ENCODE measurements at places on chromosomes 6 and 20.

DNA sequence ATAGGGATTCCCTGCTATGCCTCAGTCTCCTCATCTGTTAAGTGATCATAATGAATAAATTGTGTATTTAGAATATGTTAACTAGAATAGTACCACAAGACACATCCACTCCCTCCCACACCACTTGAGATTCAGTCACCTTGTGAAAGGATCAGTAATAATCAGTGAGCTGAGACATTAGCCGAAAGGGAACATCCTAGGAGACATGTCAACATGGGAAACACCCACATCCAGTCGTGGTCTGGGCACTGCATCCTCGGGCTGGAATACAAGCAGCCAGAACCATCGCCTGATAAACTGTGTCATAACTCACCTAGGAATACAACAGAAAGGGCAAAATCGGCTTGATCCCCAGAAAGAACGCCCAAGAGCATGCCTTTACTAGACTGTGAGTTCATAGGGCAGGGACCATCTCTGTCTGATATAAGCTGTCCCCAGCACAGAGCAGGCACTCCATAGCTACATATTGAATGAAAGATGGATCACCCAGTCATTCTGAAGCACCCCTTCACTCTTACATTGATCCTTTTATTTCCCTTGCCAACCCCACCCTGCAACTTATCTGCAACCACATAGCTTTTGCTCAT, 23.9 kb downstream of the RIPOR2 start:
- DNase-seq: no peak

DNA sequence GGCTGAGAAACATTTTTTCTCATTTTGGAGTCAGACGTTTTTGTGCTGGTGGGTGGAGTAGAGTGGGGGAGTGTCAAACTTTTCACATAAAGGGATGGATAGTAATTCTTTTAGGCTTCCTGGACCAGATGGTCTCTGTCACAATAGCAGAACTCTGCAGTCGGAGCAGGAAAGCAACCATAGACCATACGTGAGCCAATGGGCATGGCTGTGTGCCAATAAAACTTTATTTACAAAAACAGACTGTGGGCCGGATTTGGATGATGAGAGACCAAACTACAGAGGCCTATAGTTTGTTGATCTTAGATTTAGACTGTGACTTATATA, 70.8 kb upstream of the SLC22A23 start:
- no peak for DNase-seq

DNA sequence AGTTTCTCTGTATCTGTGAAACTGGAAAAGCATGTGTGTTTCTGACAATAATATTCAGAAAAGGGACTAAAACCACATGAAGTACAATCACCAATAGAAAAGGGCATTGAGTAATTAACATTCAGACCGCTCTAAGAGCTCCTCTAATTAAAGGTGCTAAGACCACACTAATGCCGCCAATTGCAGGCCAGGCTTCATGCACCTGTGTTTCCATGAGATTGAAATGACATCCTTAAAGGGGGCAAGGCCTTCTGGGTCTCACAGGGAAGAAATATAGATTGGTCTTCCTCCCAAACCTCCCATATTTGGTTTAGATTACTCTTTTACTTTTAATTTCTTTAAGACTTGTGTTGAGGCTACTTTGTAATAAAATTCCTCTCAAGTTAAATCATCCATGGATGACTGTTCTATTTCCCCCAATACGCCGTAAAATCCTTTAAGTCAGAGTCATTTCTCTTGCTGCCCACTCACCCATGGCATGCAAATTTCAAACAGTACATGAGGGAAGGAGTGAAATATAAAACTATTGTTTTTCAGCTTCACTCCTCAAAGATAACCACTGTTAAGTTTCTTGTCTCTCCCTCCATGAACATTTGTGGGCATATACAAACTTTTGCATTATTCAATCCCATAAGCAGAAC, 110.6 kb downstream of the UBE3D start:
- no peak for DNase-seq

- no peak for DNase-seq
Observed at GRCh38 chr6:6319952-6320811, at the start of gene F13A1. TSS of gene F13A1 (minus strand) at chr6:6320662. CDS start at chr6:6318664, 1,998 bp downstream.

- no peak for DNase-seq
Observed at GRCh38 chr20:63774306-63774705, 34.7 kb downstream of the SLC2A4RG start.

DNA sequence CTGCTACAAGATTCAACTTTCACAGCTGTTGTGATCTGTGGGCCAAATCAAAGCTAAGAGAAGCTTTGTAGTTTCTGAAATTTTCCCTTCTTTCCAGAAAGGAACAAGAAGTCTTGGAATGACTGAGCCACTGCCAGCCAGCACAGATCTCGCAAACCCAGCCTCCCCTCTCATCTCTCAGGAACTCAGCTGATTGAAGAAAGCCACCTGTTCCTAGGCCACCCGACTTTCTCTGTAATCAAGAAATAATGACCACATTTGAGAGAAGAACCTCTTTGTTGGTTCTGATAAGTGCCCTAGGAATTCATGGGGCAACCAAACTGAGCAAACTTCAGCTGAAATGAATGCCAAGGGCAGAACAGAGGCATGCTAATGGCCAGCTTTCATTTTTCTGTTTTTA, 61.7 kb downstream of the HDGFL1 start:
- DNase-seq: no peak

DNA sequence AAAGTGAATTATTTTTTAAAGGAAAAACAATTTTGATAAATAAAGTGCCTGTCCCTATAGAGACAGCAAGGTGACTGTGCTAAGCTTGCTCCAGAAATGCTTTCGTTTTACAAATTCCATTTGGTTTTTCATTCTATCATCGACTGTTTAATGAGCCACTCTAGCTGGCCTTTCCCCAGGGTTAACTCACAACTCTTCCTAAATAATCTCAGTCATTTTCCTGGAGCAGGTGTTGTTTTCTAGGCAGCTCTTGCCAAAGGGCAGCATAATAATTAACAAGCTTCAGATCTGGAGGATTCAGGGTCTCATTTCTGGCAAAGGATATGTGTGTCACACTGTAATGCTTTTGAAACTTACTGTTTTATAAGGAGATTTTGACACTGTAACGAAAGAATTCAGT, 184.2 kb downstream of the KHDC1L start:
- DNase-seq: no peak

- no peak for DNase-seq
Observed at GRCh38 chr6:115706981-115707380, 353.7 kb downstream of the FRK start.

DNA sequence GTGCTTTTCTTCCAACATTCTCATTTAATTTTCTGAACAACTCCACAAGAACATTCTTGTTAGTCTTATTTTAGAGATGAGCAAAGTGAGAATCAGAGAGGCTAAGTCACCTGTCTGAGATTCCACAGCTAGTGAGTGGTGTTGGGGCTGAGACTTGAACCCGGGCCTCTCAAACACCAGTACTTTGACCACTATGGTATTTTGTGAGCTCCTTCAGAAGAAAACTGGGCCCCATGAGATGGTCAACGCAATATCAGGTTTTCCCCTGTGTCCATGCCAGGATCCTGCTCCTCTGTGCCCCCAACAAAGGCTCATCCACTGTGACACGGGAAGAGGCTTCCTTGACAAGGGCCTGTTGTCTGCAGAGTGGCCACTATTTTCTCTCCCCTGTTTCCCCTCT, 51.9 kb downstream of the MAFB start:
- DNase-seq: no peak

- DNase-seq: no peak
Observed at GRCh38 chr6:157991067-157991432, 9.4 kb downstream of the SYNJ2 start.

GRCh38 chr6:166419286-166419685, 36.5 kb upstream of the MPC1 start:
- peak; percentile 38 for DNase-seq

DNA sequence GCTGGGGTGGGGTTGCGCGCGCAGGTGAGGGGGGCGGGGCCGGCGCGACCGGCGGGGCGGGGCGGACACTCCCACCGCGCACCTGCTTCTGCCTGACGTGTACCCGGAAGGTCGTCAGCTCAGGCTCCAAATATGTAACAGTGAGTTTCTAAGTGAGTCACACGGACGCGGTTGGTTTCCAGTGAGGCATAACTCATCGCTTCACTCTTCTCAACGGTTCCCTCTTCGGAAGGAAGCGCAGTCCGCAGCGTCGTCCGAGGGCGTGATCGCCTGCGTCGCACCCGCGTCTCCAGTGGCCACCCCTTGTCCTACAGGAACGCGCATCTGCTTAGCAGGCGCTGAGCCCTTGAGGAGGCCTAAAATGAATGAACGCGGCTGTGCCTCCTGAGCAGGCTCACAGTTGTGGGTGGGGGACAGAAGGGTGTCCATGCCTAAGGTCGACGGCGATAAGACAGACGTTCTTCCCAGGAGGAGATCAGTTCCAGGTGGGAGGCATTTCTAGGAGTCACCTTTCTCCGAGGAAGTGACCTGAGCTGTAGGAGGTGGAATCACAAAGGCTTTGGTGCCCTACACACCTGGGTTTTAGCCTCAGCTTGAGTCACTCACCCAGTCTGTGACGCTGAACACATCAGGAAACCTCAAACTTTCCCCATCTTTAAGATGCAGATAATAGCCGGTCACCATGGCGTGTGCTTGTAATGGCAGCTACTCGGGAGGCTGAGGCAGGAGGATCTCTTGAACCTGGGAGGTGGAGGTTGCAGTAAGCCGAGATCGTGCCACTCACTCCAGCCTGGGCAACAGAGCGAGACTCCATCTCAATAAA, 50.9 kb upstream of the EZR start:
- peak; percentile 56 for DNase-seq

GRCh38 chr20:4451487-4452081, 270.1 kb upstream of the PRND start:
- DNase-seq: no peak

- DNase-seq: no peak
Observed at GRCh38 chr6:52167267-52167666, 18.9 kb upstream of the IL17A start.

DNA sequence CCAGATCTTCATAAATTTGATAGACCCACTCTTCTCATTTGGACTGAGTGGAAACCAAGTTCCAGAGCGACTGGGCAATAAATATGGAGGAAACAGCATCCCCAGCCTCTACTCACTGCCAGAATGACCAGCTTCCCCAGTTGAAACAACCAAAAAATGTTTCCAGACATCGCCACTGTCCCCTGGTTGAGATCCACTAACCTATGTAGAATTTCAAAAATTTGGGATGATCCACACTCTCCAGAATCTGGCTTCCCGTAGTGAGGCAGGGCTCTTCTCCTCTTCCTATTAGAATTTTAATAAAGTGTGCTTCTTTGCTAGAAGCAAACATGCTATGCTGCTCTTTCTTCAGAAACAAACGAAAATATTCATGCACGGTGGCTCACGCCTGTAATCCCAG, 287.0 kb upstream of the SUPT3H start:
- DNase-seq: no peak

DNA sequence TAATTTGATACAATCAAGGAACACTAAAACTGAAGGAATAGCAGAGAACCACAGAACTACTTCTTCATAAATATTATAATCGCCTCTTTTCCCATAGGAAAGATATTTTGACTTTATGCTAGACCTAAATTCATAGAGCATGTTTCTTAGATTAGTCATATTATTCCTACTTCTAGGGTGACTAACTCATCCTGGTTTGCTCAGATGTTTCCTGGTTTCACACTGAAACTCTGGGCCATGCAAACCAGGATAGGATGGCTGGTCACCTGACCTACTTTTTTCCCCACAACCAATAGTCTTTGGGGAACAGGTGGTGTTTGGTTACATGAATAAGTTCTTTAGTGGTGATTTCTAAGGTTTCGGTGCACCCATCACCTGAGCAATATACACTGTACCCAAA, 42.8 kb downstream of the MMS22L start:
- DNase-seq: no peak

DNA sequence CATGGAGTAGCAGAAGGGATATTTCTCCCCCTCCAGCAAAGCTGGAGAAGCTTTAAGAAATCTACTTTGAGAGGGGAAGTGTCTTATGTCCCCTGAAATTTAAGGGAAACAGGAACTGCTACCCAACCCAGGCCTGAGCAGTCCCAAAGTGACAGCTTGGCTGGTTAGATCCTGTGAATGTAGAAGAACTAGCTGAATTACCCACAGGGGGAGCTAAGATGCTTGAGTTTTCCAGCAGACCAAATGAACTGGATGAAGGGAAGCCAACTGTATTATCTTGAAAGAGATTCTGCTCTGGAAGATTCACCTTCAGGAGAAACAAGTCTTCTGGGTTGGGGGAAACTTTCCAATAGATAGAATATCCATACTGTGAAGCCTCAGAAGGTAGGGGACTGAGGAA, 303.3 kb upstream of the MMS22L start:
- no peak for DNase-seq

All from T-helper 9 cell (primary cell).